ENCODE measurements at places on chromosomes 4 and X.

- no peak for DNase-seq
These were observed 42.2 kb downstream of the ACOX3 start for GRCh38 chr4:8398347-8398746.

GRCh38 chr4:105805501-105806120 lies 89.7 kb upstream of the NPNT start:
- DNase-seq: no peak

- no peak for DNase-seq
These were observed 763.0 kb downstream of the DMD start for GRCh38 chrX:32448320-32448719.

GRCh38 chrX:50003467-50003866 lies 81.1 kb downstream of the CLCN5 start:
- DNase-seq: no peak

DNA sequence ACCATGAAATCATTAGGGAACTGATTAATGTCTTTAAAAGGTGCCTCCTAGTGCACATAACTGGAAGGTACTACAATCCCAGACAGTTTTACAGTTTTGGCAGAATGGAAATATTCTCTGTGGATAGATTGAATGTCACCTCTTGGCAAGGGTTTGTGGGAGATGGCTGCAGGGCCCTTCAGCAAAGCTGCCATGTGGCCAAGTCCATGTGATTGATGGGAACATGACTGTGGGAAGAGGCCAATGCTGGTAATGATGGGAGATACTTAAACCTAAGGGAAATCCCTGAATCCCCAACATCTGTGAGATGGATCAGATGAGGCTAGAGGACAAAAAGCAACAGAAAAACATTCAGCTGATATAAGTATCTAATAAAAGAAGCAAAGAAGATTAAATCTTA lies 493.7 kb downstream of the MAGEE1 start:
- no peak for DNase-seq

- DNase-seq: no peak
These were observed 46.7 kb downstream of the DTHD1 start for GRCh38 chr4:36328130-36328529.

- DNase-seq: no peak
These were observed 11.7 kb upstream of the BCOR start for GRCh38 chrX:40109288-40110008.

- DNase-seq: no peak
These were observed 78.7 kb downstream of the RBM47 start for GRCh38 chr4:40550948-40551462.

DNA sequence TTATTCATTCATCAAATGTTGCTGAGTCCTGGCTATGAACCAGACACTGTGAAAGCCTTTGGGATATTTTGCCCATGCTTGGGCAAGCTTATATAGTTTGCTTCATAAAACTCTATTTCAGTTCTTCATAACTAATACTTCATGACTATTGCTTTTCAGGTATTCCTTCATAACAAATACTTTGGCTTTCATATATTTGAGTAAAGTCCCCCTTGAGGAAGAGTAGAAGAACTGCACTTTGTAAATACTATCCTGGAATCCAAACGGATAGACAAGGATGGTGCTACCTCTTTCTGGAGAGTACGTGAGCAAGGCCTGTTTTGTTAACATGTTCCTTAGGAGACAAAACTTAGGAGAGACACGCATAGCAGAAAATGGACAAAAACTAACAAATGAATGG lies 1.7 kb upstream of the AFP start:
- DNase-seq: no peak

- DNase-seq: no peak
These were observed 2.4 kb downstream of the OTUD4 start for GRCh38 chr4:145177906-145178538.

GRCh38 chrX:29043746-29044145 lies 456.5 kb downstream of the IL1RAPL1 start:
- DNase-seq: no peak

DNA sequence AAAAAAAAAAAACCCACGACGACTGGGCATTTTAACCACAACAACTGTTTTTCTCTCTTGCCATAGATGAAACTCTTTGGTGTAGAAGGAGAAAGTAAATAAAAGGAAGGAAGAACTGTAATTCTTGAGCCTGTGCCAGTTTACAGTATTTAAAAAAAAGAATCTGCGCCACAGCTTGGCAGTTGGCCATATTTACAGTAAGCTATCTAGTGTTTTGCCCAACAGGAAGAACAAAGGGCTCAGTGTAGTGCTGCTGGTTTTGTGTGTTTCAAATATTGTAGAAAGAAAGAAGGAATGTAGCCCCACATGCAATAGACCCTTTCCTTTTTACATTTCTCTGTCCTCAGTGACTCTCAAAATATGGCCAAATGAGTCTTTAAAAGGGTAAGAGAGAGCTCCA lies 66.1 kb downstream of the NR3C2 start:
- no peak for DNase-seq

GRCh38 chr4:163191999-163192398 lies 25.3 kb upstream of the NAF1 start:
- no peak for DNase-seq

DNA sequence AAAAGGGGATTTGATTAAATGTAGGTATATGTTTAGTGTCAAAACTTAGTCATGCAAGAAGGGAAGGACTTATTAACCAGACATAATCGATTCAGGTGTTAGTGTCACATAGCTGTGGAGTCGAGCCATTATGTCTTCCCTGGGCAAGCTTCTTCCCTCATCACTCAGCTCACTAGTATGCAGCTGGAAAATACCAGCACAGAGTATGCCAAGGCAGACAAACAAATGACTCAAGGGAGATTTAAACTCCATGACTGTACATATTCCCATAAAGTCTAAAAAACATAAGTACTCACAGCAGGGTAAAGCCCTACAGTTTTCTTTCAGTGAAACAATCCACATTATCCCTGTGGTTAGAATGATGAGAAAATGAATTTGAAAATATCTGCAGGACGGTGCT lies 304.5 kb downstream of the CBLL2 start:
- no peak for DNase-seq

- no peak for DNase-seq
These were observed 8.8 kb downstream of the TAPT1 start for GRCh38 chr4:16217300-16218051.

DNA sequence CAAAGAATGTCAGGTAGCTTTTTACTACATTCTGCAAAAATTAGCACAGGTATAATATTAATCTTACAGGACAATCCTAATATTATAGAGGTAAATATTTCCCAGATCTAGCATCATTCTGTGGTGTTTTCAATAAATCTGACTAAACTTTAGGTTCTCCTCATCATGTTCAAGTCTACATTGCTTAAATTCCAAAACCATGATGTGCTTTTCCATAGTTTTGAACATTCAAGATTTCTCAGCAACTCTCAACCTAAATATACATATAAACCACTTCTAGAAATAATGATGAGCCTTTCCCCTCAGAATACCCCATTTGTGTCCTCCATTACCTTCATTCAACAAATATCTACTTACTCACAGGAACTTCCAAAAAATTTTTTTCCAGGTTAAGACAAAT lies 23.1 kb downstream of the EIF4E start:
- no peak for DNase-seq

GRCh38 chr4:82201805-82202641 lies 171.8 kb downstream of the HNRNPD start:
- DNase-seq: no peak

- DNase-seq: no peak
These were observed 11.8 kb downstream of the TCEAL1 start for GRCh38 chrX:103640401-103641155.

- no peak for DNase-seq
These were observed 203.3 kb upstream of the HS3ST1 start for GRCh38 chr4:11632025-11632424.

DNA sequence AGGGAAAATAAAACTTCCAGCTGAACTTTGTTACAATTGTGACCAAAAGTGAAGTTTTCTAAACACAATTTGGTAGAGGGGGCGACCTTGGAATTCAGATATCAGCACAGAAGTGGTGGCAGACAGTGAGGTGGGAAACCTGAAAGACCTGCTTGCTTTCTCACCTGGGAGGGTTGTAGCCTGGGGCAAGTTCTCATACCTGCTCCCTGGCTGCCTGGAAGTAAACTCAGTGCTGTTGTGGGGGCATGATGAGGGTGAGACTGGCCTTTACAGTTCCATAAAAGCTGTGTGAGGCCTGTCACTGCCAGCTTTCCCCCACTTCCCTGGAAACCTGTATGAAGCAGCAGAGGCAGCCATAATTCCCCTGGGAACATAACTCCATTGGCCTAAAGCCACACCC lies 1180.2 kb downstream of the FAM133A start:
- DNase-seq: no peak

- no peak for DNase-seq
These were observed 81.7 kb downstream of the EGF start for GRCh38 chr4:109994415-109994827.

DNA sequence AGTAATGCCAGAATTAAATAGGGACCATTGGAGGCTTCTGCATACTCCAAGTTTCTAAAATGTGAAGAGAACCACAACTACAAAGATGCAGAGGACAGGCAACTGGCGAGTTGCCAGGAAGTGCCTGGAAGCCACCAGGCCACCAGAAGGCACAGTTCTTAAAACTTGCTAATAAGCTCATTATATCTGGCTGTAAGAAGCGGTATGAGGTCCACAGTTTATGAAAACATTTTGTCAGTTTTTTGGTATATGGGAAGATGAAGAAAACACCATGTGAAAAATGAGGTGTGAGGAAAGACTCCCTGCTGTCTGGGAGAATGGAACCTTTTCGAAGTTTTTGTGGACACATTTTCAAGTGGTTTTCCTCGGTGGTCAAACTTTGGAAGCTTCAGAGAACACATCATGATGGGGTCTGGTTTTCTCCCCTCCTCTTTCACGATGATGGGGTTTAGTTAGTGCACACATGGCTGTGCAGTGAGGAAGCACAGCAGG lies 202.7 kb downstream of the NR3C2 start:
- DNase-seq: no peak

DNA sequence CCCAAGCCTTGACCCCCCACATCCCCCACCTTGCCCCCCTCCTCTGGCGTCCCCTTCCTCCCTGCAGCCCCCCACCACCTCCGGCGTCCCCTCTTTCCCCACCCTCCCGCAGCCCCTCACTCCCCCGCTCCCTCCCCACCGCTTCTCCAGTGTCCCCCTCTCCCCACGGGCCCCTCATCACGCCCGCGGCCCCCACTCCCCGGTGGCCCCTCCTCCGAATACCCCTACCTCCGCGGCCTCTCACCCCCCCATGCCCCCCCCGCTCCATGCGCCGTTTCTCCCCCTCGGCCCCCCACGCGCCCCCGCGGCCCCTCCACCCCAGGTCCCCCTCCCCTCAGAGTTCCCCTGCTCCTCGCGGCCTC lies 562 bp downstream of the RNF212 start:
- DNase-seq: no peak

- no peak for DNase-seq
These were observed 17.2 kb upstream of the SPCS3 start for GRCh38 chr4:176302283-176303275.

GRCh38 chr4:112099701-112100297 lies 45.5 kb upstream of the FAM241A start:
- no peak for DNase-seq

Data from ascending aorta (tissue), 2 donors.